Aorta (tissue), 5 donors: ENCODE measurements at places on chromosomes 16 and 17. TPM values are rescaled to one million over a fixed set of nuclear protein-coding genes. Genes with fewer than 3 reads are reported as not detected.
A peak's percentile ranks its signal among the peaks of the same experiment; 100 is the strongest.

DNA sequence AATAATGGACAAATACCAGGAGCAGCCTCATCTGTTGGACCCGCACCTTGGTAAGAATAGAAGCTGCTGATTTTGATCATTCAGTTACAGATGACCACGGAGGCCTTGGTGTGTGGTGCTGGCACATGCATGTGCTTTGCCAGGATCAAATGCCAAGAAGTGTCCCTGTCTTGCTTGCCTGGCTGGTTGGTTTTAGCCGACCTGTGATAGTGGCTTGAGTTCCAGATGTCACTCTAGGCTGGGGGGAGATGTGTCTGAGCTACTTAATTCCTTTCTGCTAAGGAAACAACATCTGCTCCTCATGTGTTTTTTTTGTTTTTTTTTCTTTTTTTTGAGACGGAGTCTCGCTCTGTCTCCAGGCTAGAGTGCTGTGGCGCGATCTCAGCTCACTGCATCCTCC, 4.3 kb downstream of the TBCD start:
- no peak for DNase-seq

GRCh38 chr16:57689762-57690558, 4.6 kb upstream of the DRC7 start:
- peak; percentile 27 for DNase-seq

GRCh38 chr16:16029431-16030011, 80.1 kb downstream of the ABCC1 start:
- DNase-seq: no peak

DYNLL2 gene
- total RNA-seq: 35.7 TPM

GCGR gene
- 0.63 TPM for total RNA-seq

ALOX15B gene
- total RNA-seq: 0.15 TPM
